NCI-H510A treated with DMSO at 0.1 percent for 48 hours (cell line): ENCODE measurements at places on chromosomes 4 and X.

- no peak for DNase-seq
Observed at GRCh38 chr4:185932491-185932890, 120.5 kb upstream of the SORBS2 start.

DNA sequence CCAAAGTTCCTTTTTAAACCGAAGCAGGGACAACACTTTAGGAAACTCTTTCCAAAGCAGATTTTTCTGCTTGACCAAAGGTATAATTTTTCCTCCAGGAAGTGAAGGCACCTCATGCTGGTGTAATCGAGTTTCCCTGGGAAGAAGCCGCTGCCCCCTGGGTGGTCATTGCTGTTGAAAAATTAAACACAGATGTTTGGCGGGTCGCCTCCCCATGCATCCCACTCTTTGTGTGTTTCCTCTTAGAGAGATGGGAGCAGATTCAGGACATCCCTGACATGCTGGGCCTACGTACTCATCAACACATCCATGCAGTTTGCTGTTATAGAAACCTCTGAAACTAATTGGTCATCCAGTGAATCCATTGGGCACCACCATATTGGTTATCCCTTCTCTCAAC, 179.2 kb upstream of the HCCS start:
- no peak for DNase-seq

DNA sequence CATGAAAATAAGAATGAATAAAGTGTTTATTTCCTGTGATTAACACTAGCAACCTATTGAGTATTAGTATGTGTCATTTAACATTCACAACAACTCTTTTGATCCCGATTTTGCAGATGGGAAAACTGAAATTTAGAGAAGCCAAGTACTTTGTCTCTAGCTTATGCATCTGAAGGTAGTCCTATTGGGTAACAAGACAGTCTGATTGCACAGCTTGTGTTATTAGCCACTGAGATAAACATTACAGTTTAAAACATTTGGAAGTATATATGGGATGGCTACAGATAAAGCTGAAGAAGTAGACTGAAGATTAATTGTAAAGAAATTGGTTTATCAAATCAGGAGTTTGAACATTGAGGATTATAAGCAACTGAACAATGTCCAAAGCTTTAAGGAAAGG, 99.6 kb upstream of the PDE5A start:
- DNase-seq, result no peak

DNA sequence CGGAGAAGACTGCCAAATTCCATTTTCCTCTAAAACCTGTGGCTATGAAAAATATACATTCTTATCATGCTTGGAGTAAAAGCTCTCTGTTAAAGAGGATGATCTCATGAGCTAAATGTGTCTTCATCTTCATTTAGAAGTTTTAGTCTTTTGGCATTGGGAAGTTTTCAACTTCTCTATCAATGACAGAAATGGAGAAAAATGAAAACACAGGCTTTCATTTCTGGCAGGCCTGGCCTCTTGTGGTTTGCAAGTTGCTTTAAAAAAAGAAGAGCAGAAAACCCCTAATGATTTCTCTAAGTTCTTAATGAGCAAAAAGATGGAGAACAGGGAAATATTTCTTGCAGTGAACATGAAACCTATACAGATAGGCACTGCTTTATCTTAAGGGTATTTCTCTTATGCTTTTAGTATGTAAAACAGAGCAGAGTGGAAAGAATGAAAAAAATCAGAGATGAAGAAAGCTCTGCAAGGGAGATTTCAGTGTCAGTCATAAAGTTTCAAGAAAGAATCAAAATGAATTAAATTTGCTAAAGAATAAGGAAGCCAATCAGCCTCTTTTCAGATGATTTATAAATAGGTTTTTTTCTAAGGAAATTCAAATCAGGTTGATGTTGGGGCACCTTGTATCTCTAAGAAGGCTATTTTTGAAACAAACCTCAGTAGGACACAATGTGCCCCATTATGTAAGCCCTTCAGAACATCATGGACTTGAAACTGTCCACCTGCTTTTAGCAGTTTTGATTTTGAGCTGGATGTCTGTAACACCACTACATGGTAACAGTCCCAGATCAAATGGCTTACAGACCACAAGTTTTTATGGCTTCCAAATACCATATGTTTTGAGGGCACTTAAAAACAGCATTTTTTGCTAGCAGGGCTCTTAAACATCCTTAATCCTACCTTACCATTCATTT, 225.0 kb downstream of the GRIA3 start:
- no peak for DNase-seq

GRCh38 chrX:41184312-41184711, 99.1 kb downstream of the USP9X start:
- DNase-seq, result no peak

DNA sequence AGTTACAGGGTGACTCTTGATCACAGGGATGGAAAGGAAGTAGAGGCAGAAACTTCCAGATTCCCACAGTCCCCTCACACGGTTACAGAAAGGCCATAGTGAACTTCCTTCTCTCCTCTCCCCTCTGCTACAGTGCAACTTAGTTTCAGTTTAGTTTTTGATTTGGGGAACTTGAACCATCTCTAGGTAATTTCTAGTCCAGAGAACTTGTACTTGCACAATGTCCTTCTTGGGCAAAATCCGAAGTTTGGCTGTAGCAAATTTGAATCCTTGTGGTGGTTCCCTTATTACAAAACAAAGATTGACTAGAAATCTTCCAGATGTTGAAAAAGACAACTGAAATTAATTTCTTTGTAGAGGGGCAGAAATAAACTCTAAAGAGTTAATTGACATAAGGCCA, 1.2 kb upstream of the BLTP1 start:
- DNase-seq, result no peak

DNA sequence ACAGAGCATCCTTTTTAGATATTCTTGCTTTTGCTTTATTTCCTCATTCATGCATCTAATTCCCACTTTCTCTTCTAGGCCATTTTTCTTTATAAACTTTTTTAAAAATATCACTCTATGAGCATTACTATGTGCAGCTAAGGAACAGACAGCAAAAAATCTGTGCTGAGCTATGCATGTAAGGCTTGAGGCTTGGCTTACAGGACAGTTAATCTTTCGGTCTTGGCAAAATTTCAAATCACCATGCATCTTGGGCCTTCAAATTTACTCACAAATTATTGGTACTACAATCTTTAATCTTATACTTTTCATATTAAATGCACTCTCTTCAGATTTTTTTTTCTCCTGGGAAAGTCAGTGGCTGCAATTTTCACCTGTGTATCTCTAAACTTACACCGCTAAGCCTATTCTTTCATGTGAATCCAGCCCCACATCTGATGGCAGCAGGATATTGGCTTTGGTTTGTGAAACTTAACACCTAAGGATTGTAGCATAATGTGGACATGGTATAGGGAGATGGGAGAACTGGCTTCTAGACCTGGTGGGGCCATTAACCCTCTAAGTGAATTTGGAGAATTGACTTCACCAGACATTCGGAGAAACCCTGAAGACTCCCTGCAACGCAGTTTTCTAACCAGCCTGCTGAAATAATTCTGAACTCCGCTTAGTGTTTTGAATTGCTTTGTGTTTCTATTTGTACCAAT, 278.3 kb downstream of the SPRY1 start:
- no peak for DNase-seq

- DNase-seq, result no peak
Observed at GRCh38 chr4:72977936-72978485, 91.5 kb downstream of the COX18 start.

- DNase-seq, result no peak
Observed at GRCh38 chrX:114134465-114134864, 449.4 kb upstream of the HTR2C start.

DNA sequence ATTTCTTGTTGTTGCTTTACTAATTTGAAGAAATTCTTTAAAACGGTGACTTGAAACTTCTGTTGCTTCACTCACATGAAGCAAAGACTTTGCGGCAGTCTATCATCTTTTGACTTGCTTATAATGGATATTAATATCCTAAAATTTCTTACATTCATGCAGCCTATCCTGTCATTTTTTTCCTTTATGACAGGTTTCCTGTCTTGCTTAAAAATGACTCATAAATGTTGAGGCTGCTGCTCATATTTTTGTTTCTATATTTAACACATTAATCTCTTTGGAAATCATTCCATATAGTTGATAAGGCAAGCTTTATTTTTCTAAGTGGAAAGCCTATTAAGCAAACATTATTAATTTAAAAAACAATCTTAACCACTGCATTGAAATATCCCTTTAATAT, 176.6 kb upstream of the GALNTL6 start:
- DNase-seq, result no peak

DNA sequence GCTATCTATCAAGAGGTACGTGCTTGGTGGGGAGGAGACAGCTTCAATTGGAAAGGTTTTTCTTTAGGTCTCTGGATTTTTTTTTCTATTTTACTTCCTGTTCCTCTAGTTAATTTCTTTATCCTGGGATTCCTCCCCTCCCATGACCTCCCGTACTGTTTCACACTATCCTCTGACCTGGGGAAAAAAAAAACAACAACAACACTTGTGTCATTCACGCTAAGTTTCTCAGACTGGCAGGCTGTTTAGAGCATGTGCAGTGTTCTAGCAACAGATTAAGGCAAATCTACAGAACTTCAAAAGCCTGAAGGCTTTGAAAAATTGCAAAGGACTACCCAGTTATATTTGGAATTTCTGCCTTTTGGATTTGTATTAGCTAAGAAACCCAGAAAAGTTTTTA, 358.4 kb downstream of the ARHGAP24 start:
- no peak for DNase-seq

GRCh38 chr4:40288566-40288965, 46.6 kb upstream of the CHRNA9 start:
- no peak for DNase-seq

- no peak for DNase-seq
Observed at GRCh38 chrX:68983004-68983857, 154.4 kb downstream of the EFNB1 start.

GRCh38 chr4:30454504-30454903, 265.7 kb upstream of the PCDH7 start:
- DNase-seq, result no peak

GRCh38 chrX:106933538-106933961, 13.3 kb downstream of the CLDN2 start:
- DNase-seq, result no peak

DNA sequence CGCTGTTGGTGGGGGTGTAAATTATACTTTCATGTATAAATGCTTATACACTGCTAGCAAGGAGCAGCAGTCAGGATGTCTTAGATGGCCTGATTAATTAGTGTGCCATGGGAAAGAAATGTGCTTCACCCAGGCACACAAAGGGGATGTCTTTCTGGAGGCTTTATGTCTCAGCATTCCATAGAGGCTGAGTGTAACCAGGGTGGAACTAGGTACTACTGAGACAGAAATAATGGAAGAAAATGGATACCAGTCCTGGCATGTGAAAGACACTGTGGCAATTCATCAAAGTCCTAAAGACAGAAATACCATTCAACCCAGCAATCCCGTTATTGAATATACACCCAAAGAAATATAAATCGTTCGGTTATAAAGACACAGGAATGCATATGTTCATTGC, 52.5 kb downstream of the PF4 start:
- no peak for DNase-seq

DNA sequence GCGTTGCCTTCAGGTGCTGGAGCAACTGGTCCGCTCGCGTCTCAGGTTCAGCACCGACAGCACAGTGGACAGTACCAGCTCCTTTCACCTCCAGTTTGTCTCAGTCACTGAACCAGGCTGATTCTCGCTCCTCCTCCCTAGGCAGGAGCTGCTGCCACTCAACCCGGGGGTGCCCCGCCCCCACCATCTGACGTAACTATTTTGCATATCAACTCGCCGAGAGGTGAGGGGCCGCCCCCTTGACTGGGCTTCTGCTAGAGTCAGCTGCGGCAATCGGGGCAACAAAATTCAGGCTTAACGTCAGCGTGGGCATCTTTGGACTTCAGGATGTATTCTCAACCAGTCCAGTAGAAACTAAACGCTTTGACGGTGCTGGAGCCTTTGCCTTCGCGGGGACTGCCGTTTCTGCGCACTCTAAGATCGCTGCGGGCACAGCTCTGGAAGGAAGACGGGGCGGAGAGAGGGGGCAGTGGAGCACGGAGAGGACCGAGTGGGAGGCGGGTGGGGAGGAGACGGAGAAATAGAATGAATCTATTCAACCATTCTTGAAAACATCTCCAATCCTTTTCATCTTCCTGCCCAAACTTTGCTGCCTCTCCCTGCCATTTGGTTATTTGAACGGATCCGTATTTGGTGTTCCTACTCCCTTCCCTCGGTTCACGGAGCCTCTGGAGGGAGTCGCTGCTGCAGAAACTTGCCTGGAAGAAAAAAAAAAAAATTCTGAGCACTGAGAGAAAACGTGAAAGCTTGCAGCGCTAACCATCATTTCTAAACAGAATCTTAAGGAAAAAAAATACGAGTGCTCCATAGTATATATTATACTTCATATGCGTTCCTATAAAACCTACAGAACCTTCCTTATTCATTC, at the start of gene FSTL5:
TSS of gene FSTL5 (minus strand) at position 109 of the 868 bp plus-strand sequence. CDS start 52,604 bp downstream, outside the sequence.
- DNase-seq, result peak; percentile 79

DNA sequence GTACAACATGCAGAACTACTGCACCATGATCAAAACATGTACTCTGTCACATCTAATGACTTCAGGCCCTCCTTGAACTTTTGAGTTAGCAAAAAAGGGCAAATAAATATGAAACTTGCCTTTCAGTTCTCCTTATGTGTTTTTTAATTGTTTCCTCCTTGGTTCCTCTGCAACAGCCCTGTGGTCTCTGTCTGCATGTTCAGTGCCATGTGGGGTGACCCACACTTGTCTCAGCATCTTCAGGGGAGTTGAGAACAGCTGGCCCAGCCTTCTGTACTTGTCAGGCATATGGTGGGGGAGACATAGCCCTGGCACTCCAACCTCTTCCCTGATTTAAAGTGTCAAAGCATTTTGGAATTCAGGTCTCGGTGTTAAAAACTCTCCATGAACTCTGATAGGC, 188.0 kb upstream of the PGRMC2 start:
- DNase-seq, result no peak

DNA sequence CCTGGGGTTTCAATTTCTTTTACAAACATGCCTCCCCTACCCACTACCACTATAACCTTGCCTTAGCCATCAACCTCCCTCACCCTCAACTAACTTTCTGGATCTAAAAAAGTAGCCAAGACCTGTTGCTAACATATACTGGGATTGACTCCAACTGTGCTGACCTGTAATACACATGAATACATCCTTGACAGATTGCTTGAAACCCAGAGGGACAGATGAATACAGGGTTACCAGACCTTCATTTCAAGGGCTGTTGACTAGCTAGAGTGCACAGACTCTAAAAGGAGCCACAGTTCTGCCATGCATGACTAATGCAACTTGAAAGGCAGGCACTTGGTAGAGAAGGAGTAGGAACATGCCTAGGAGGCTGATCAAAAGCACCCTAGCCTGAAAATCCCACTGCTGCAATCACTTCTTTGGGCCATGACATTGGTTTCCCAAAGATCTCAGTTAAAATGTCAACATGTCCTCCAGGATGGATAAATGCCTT, 121.0 kb downstream of the PCDH19 start:
- DNase-seq, result no peak
